Progenitor cell of endocrine pancreas (in vitro differentiated cells): ENCODE measurements at places on chromosomes 11 and 22.

DNA sequence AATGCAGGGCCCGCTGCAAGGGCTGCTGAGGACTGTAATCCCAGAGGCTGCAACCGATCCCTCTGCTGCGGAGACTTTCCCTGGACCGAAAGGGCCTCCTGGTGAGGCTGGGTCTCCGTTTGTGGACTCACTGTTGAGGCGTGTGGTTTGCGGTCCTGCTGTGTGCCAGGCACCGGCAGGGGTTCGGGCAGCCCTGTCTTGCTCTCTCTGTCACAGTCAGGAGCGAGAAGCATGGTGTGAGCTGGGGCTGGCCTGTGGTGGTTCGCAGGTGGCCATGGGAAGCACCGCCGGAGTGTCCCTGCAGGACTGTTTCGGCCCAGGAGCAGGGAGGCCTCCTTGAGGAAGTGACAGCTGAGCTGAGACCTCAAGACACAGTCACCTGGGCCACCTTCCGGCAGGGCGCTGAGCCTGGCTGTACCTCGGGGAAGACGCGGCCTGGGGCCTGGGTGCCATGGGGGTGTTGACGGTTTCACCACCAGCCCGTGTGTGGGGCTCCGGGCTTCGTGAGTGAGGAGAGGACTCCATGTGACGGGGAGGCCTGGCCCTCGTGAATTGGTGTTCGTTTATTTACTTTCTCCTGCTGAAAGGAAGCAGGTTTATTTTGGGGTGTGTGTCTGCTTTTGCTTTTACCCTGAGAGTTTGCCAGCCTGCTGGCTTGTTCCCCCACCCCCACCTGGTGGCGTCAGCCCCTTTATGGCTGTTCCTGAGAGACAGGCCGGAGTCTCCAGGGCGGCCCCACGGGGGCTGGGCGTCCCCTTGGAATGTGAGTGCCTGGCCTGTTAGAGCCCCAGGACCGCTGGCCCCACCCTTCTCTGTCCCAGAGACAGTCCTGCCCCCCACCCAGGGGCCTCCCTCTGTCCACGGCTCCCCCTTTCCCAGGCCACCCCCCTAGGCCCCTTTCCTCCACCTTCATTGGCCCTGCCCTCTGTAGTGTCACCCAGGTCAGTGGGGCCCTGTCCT, 122.5 kb downstream of the KCNQ1OT1 start:
- DNase-seq = peak; percentile 9

GRCh38 chr11:14061721-14062120, 99.2 kb downstream of the SPON1 start:
- DNase-seq = no peak

- no peak for DNase-seq
Measured at GRCh38 chr11:16596231-16596630, 142.2 kb upstream of the C11orf58 start.

GRCh38 chr11:50181334-50181733, 148.7 kb downstream of the OR4C45 start:
- no peak for DNase-seq

DNA sequence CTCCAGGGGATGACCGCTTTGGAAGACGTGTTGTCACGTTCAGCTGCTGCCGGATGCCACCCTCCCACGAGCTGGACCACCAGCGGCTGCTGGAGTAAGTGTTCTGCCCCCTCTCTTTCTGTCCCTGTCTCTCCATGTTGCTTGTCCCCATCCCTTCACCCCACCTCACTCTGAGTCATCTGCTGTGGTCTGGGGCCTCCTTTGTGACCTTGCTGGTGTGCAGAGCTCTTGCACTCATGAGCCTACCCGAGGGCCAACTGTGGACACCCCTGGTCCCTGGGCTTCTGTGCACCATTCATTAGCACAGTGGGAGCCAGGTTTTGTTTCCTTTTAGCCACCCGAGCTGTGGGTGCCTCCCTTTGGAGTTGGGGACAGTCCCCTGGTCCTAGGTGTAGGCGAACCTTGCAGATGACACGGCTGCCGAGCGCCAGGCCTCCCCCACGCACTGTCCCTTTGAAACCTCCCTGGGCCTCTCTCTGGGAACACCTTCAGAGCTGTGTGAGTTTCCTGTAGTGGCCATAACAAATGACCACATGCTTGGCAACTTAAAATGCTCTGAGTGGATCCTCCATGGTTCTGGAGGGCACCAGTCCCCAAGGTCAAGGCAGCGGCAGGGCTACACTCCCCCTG, 49.8 kb downstream of the ARHGAP8 start:
- DNase-seq = no peak

- no peak for DNase-seq
Measured at GRCh38 chr22:28474330-28474729, 205.3 kb downstream of the TTC28 start.

DNA sequence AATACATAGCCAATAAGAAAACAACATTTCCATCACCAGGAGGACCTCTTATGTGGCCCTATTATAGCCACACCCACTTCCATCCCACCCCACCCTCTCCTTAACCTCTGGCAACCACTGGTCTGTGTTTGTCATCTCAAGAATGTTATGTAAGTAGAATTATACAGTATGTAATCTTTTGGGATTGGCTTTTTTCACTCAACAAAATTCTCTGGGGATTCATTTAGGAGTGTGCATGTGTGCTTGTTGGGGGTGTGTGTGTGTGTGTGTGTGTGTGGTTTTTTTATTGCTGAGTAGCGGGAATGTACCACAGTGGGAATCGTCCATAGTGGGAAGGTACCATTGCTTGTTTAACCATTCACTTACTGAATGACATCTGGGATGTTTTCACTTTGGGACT, 5.2 kb downstream of the KCNJ5 start:
- DNase-seq = no peak

- no peak for DNase-seq
Measured at GRCh38 chr11:312092-312816, 1.6 kb upstream of the IFITM1 start.

- DNase-seq = no peak
Measured at GRCh38 chr11:33134276-33134675, 27.0 kb downstream of the CSTF3 start.

DNA sequence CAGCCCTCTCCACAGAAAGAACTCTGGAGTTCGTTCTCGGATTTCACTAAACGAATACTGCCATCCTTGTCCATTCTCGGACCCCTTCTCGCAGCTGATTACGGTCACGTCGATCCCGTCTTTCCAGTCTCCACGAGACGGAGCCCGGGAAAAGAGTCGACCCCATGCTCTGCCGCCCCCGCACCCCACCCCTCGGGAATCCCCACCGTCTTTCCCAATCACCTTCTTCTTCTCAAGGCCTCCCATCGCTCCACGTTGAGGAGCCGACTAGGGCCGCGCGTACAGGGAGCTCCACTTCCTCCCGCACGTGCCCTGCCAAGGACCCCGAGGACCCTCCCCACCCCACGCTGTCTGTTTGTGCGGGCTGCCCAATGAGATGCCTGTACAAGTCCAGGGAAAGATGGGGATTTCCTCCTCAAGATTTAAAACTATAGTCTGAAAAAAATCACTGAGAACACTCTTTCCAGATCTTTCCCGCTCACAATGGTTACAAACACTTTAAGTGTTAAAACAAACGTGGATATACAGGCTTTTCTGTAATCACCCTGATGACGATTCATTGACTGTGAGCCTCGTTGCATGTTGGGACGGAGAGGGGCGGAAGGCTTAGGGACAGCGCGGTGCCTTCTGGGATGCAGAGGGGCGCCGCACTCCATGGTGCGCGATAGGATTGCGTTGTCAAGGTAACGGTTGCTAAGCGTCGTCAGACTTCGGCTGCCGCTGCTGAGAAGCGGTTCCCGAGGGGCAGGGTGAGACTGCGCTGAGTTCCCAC, at the start of gene PES1:
PES1 (minus strand) TSS at position 323 of the 772 bp plus-strand sequence; CDS start at position 246, 77 bp downstream.
- peak; percentile 88 for DNase-seq

DNA sequence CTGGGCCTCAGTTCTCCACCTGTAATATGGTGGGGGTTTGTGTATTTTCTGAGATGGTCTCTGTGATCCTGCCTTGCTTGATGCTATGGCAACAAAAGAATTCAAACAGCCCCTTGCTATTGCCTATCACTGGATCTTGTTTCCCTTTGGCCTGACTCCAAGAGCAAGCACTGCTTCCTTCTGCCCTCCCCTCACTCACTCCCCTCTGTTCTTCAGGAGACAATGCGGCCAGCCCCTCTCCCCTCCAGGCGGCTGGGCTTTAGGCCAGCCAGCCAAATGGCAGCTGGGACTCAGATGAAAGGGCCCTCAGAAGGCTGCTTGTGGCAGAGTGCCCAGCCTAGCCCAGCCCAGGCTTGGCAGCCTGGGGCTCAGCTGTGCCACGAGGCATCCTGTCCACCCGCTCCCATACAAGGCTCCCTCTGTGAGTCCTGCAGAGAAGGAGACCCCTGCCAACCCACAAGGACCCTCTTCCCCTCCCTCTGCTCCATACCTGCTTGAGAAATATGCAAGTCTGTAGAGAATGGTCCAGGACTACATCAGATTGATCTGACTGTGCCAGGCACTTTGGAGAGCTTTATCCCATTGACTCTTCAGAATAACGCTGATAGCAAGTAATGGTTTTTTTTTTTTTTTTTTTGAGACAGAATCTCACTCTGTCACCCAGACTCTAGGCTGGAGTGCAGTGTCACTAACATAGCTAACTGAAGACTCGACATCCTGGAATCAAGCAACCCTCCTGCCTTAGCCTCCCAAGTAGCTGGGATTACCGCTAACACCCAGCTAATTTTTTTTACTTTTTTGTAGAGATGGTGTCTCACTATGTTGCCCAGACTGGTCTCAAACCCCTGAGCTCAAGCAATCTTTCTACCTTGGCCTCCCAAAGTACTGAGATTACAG, 7.6 kb upstream of the KCTD14 start:
- DNase-seq = no peak

- DNase-seq = no peak
Measured at GRCh38 chr11:23586173-23586572, 725.9 kb upstream of the CCDC179 start.

DNA sequence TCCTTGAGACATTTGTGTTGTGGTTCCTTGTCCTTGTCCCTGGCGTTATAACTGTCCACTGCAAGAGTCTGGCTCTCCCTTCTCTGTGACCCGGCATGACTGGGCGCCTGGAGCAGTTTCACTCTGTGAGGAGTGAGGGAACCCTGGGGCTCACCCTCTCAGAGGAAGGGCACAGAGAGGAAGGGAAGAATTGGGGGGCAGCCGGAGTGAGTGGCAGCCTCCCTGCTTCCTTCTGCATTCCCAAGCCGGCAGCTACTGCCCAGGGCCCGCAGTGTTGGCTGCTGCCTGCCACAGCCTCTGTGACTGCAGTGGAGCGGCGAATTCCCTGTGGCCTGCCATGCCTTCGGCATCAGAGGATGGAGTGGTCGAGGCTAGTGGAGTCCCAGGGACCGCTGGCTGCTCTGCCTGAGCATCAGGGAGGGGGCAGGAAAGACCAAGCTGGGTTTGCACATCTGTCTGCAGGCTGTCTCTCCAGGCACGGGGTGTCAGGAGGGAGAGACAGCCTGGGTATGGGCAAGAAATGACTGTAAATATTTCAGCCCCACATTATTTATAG, 23.0 kb downstream of the MYBPC3 start:
- no peak for DNase-seq

GRCh38 chr11:117912497-117912896, 16.7 kb downstream of the TMPRSS13 start:
- no peak for DNase-seq

GRCh38 chr22:48585916-48586798, 1241.5 kb downstream of the BRD1 start:
- DNase-seq = no peak

GRCh38 chr11:32341620-32342613, 93.4 kb downstream of the WT1 start:
- no peak for DNase-seq

GRCh38 chr11:26993965-26994457, at the start of gene FIBIN:
Gene FIBIN, plus strand, starts transcription at chr11:26994112. Its CDS starts 415 bp downstream, at chr11:26994527.
- no peak for DNase-seq

DNA sequence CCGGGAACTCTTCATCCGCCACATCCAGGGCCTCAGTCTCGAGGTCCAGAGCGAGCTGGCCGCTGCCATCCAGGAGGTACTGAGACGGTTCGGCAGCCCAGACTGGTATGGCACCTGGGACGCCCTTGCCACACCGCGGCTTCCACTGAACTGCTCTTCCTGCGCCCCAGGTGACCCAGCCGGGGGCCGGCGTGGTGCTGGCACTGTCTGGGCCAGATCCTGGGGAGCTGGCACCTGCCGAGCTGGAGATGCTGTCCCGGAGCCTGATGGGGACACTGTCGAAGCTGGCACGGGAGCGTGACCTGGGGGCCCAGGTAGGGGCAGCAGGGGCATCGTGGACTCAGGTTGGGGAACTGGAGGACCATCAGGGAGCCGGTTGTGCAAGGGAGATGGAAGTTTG, 1.4 kb downstream of the CCDC88B start:
- no peak for DNase-seq

DNA sequence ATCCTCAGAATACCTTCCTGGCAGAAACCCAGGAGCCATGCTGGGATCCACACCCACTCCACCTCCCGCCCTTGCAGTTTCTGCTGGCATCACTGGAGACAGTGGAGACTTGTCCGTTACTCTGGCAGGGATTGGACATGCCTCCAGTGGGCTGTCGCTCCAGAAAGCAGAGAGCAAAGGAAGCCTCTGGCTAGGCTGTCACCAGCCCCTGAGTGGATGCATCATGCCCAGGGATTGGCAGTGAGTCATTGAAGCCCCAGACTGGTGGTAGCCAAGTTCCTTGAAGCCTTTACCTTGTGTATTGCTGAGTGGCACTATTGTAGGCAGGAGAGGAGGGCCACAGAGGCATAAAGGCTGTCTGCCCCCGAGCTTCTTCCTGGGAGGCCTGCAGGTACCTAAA, 34.8 kb upstream of the E2F8 start:
- DNase-seq = no peak

DNA sequence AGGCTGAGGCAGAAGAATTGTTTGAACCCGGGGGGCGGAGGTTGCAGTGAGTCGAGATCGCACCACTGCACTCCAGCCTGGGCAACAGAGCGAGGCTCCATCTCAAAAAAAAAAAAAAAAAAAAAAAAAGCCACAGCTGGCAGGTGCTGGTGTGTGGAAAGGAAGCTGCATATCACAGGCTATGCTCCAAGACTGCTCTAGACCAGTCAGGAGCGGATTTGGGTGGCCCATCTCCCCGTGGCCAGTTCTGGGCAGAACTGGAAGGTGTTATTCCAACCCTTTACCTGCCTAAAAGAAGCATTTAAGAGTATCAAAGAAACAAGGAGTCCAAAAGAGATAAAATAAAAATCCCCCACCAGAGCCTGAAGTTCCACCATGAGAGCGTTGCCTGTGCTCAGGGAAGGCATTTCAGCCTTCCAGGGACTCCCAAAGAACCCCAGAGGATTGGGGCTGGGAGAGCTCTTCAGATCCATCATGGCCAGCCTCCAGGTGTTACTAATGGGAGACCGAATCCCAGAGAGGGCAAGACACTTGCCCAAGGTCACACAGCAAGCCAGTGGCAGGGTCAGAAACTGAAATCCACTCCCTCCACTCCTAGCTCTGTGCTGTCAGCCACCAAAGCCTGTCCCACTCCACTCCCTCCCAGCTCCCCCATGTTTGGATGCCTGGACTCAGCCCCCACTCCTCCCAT, 14.3 kb downstream of the MFNG start:
- no peak for DNase-seq

- no peak for DNase-seq
Measured at GRCh38 chr22:45974498-45974897, 2.5 kb downstream of the WNT7B start.

- peak; percentile 28 for DNase-seq
Measured at GRCh38 chr11:66720223-66720898, 8.7 kb downstream of the SPTBN2 start.

- DNase-seq = no peak
Measured at GRCh38 chr22:46418827-46419226, 83.3 kb downstream of the TRMU start.

- DNase-seq = no peak
Measured at GRCh38 chr11:77324508-77324907, 23.0 kb upstream of the GDPD4 start.

- DNase-seq = peak; percentile 56
Measured at GRCh38 chr11:75667831-75668450, 897 bp downstream of the MAP6 start.

GRCh38 chr11:116326146-116326545, 446.6 kb downstream of the BUD13 start:
- DNase-seq = no peak
